SW480 (cell line): ENCODE measurements at places on chromosomes 2 and 18.

- DNase-seq: no peak
These were observed 6.1 kb upstream of the ST6GAL2 start for GRCh38 chr2:106892048-106892447.

GRCh38 chr2:106843910-106844250 lies 42.1 kb downstream of the ST6GAL2 start:
- DNase-seq: no peak

DNA sequence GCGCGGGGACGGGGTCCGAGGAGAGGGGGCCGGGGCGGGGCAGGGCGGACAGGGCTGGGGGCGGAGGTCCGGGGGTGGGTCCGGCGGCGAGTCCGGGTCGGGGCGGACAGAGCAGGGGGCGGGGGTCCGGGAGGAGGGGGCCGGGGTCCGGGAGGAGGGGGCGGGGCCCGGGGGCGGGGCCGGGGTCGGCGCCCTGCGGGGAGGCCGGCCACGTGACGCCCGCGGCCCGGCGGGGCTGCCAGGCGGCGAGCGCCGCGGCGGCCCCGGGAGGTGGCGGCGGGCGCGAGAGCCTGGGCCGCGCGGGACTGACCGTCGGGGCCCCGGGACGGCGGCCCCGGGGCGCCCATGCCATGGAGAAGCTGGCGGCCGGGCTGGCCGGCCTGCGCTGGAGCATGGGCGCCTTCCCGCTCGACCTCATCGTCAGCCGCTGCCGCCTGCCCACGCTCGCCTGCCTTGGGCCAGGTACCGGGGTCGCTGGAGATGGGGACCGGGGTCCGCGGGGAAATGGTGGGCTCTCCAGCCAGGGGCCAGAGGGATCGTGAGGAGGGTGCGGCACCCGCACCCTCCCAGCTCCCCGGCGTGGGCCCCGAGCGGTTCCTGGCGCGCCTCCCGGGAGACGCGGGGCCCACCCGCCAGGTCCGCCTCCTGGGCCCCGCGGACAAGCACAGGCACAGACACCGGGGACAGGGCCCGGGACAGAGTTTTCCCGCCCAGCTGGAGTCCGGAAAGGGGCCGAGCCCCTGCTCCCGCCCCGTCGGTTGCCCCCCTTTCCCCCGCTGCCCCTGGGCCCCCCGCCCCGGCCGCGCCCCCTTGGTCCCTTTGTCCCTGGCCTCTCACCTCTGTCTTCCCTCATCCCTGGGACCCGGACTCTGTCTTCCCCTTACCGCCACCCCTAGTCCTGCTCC lies at the start of gene GAREM2:
TSS of gene GAREM2 (plus strand) at position 218 of the 905 bp plus-strand sequence. CDS start at position 351, 133 bp downstream.
- DNase-seq: no peak

DNA sequence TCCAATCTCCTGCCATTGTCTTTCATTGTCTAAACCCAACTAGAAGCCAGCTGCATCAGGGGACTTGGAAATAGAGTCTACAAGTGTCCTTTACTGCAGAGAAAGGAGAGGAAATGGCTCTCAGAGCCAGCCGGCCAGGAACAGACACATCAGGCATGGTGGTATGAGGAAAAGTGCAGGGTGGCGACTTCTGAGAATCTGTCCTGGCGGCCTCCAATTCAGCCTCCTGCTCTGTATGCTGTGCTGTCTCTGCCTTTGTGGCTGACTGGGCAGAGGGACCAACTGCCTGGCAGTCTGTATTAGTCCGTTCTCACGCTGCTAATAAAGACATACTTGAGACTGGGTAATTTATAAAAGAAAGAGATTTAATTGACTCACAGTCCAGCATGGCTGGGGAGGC lies 36.8 kb upstream of the AQP4 start:
- DNase-seq: no peak

GRCh38 chr2:46340740-46341420 lies 43.7 kb downstream of the EPAS1 start:
- no peak for DNase-seq

GRCh38 chr2:196725218-196725617 lies 74.3 kb downstream of the GTF3C3 start:
- no peak for DNase-seq

DNA sequence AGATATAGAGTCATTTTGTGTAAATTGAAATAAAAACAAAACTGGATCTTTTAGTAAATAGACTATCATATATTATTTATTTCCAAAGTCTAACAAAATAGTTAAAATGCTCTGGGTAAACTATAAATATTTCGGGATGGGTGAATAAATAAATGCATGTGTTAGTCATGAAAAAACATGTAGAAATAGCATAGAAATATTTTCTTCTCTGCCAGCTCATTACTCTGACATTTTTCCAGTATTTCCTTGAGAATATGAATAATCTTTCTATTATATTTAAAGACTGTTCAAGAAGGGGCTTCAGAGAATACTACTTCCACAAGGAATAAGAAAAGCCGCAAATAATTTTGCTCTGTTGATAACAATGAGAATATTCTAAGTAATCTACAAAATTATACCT lies 880.4 kb downstream of the TRIB2 start:
- no peak for DNase-seq

- no peak for DNase-seq
These were observed 393.8 kb upstream of the LYPD1 start for GRCh38 chr2:133063775-133064174.

- DNase-seq: no peak
These were observed 323.9 kb upstream of the RND3 start for GRCh38 chr2:150811259-150811855.

- DNase-seq: no peak
These were observed 776 bp downstream of the TBR1 start for GRCh38 chr2:161416708-161417437.

DNA sequence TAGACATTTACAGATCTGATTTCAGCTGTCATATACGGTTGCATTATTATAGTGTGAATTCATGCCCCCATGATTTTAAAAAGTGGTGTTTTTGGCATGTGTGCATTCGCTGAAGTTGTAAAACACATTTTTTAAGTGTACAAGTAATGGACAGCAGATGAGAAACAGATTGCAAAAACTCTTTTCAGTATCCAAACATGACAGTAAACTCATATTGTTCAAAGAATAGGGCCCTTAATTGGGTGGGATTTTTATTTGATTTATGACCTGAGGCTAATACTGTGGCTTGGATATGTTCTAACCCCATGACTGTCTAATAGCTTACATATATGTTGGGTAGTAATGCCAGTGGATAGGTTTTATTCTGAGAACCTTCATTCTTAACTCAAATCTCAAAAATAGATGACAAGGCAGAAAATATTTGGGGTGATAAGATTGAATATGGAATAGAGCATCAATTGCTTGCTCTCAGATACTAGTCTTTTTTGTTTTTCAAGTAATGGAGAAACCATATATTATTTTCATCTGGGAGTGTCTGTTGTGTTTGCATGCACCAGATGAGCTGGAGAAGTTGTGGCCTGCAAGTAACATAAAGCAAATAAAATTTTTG lies 118.6 kb downstream of the PARD3B start:
- no peak for DNase-seq

GRCh38 chr2:224816816-224817215 lies 100.7 kb upstream of the CCDC195 start:
- no peak for DNase-seq

DNA sequence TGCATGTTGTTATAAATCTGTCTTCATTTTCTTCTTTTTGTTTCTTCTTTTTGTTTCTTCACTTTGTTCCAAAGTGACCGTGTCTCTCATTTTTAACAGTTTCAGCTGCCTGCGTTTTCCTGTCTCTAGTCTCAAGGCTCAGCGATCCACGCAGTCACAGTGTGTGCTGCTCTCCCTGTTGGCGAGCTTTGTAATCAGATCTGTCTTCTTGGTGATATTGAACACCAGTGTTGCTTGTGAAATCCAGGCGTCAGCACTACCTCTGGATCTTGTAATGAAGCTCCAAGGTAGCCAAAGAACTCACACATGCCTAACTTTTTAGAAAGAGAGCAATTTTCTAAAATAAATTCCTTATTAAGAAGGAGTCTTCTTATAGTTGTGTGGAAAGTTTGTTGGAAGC lies 13.2 kb downstream of the SNTG2 start:
- DNase-seq: no peak

DNA sequence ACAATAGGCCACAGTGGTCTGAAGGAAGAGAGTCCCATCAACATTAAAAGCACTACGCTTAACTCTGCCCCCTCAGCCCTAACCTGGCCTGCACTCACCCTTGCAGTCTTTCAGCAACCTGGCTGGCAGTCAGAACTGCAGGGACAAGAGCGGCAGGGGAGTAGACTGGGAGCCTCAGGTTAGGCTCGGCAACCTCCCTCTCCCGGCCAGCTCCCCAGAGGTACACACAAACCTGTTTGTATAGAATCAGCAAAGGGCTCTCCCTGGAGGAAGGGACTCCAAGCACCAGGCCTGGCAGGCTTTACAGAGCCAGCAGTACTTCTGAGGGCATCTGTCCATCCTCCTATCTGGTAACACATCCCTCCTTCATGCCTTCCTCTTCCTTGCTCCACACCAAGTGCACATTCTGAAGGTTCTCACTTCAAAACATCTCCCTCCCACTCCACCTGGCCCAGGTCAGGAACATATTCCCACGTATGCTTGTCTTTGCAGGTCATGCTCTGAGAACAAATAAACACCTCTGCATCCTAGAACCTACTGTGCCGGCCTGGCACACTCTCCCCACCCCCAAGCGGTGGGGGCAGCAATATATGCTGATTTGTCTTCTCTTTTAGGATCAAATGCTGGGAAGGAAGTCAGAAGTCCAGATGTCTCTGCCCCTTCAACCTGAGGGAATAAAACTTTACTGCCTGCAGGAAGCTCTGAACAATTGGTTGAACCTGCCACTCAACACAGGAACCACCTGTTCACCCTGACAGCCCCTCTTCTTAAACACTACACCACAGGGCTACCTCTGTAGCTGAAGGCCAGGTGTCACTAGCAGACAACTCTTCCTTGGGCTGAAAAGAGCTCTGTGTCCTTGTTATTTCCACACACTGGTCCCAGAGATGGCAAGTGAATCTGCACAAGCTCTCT lies 12.6 kb upstream of the SFXN5 start:
- no peak for DNase-seq

- no peak for DNase-seq
These were observed 155.2 kb downstream of the FBXO15 start for GRCh38 chr18:73992242-73993022.

DNA sequence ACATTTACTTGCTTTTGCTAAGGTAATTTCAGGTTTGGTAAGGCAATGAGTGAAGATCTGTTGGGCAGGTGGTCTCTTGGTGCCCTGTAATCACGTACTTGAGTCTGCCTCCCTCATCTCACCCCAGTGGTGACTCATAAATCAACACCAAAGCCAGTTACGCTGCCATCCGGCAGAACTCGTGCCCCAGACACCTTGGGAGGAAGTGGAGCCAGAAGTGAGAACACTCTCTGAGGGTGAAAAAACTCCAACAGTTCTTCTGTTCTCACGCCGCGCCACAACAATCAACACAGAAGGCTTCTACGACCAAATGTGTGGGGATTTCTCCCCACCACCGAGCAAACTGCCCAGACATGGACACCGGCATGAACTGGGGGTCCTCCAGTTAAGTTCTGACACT lies 206.2 kb downstream of the ARL4C start:
- no peak for DNase-seq

DNA sequence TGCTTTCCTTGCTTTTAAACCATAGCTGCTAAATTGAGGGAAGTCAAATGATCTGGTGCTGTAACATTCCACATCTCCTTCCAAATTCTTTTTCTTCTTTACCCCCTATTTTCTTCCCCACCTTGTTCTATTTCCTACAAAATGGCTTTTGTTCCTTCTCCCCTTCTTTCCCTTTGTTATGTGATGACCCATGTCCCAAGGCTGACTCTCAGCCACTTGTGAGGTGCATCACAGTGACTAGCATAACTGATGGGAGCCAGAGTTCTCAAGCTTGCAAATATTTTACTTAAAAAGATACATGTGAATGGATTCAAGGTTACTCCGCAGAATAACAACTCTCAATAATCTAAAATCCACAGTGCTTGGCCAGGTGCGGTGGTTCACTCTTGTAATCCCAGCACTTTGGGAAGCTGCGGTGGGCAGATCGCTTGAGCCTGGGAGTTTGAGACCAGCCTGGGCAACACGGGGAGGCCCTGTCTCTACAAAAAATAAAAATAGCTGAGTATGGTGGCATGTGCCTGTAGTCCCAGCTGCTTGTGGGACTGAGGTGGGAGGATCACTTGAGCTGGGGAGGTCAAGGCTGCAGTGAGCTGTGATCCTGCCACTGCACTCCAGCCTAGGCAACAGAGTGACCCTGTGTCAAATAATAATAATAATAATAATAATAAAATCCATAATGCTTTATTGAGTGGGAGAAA lies 100.1 kb upstream of the CERS6 start:
- DNase-seq: no peak

DNA sequence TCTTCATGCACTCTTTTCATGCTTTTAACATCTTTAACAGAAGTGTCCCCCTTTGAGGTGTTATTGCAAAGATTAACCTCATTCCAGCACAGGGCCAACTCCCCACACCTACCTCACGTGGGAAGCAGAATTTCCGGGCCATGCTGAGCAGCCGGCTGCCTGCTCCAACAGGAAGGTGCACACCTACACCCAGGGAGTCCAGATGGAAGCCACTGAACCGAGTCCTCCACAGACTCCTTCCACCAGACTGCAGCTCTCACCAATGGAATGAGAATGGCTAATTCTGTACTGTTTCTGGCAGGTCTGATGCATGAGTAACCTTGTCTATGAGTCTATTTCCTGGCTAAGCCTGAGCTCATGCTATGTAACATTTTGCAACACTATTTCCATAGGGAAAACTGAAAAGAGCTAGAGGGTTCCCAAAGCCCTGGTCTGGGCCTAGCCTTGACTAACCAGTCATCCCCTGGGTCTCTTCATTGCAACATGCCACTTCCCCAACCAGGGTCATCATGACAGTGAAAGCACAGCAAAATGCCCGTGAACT lies 11.0 kb downstream of the ERFE start:
- DNase-seq: no peak
